ENCODE measurements at places on chromosomes 3 and 15.
A peak's percentile ranks its signal among the peaks of the same experiment; 100 is the strongest.

- H3K4me3 ChIP-seq, result no peak overlapping the region
- H3K27ac ChIP-seq, result peak overlapping the region; percentile 68
- H3K27me3 ChIP-seq, result no peaks in the 10 kb centered on the region
- DNase-seq, result no peak
- H3K36me3 ChIP-seq, result no peaks in the 10 kb centered on the region
These were observed 35.6 kb upstream of the GYG1 start for GRCh38 chr3:148955544-148956346.

GRCh38 chr15:65532738-65533051 lies 2.4 kb downstream of the HACD3 start:
- H3K4me3 ChIP-seq, result no peak overlapping the region
- no peak overlapping the region for H3K27ac ChIP-seq
- H3K36me3 ChIP-seq, result no peaks in the 10 kb centered on the region
- no peaks in the 10 kb centered on the region for H3K27me3 ChIP-seq
- no peak for DNase-seq

GRCh38 chr15:42719043-42719442 lies 17.9 kb downstream of the CDAN1 start:
- H3K4me3 ChIP-seq, result no peak overlapping the region
- H3K27ac ChIP-seq, result no peak overlapping the region
- no peak for DNase-seq

- no peak overlapping the region for H3K4me3 ChIP-seq
- H3K27ac ChIP-seq, result no peak overlapping the region
- no peaks in the 10 kb centered on the region for H3K27me3 ChIP-seq
These were observed 74.0 kb upstream of the TERB2 start for GRCh38 chr15:44882499-44882968.

DNA sequence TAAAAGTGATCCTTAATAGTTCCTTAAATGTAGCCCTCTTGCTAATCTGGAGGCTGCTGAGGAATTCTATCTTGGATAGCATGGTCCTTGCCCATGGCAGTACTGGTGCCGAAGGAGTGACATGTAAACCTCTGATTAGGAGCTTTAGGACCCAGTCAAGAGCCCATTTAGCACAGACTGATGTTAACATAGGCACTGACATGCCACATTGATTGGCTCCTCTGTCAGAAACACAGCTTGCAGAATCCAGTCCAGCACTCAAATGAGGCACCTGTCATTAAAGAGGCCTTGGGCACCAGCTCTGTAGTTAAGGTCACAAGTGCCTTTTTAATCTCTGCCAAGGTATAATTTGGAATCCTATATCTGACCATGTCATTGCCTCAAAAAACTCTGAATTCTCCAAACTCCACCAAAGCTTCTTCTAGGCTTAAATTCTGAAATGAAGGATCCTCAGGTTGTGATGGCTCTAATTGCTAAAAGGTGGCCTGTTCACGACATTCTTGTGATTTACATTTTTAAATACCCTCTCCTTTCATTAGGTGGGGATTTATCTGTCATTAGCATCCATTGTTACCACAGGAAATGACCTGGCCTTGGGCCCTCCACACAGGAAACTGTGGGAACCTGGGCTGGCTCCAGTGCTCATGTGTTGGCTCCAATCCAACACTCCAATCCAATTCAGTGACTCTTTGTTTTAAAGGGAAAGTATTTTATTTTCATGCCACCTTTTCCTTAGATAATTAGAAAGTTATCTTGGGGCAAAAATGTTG lies 57.3 kb upstream of the RNF7 start:
- no peaks in the 10 kb centered on the region for H3K27me3 ChIP-seq
- H3K4me1 ChIP-seq, result peaks cover 22% of the 10 kb centered on the region
- no peaks in the 10 kb centered on the region for H3K36me3 ChIP-seq

DNA sequence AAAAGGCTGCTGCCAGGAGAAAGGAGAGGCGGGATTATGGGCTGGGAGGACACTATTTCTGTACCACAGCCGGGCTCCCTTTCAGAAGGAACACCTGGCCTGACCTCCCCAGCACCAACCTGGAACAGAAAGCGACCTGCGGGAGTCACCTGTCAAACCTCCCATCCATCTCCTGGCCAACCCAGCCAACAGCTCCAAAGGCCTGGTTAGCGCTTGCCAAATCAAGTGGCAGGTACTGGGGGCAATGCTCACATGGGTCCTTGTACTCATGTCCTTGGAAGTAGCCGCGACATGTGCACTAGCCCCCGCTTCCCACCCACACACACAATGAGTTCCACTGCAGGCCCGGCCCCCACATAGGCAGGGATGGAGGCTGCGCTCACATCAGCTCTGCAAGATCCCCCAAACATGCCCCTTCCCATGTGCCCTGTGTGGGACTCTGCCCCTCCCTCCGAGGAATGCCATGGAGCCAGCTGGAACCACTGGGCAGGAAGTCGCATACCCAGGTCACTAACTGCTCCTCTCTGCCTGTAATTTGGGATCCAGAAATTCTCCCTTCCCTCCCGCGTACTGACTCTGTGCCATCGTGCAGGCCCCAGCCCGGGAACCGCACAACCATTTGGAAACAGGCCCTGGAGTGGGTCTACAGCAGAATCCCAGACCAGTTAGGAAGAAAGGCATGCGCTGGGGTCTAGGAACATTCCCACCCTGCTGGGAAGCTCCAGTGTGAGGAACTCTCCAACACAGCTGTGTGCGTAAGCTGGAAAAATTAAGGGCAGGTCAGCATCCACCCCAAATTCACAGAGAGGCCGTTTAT lies 98.9 kb downstream of the LRIG1 start:
- H3K27me3 ChIP-seq, result no peaks in the 10 kb centered on the region
- peak overlapping the region; percentile 10 for H3K27ac ChIP-seq
- peaks cover 4% of the 10 kb centered on the region for H3K4me1 ChIP-seq

- no peak within 1 kb of the TSS for H3K4me3 ChIP-seq
- DNase-seq, result no peak
- H3K4me1 ChIP-seq, result no peaks in the 10 kb centered on the region
These were observed at the start of gene TM4SF4 for GRCh38 chr3:149474250-149474817. TM4SF4 (plus strand) TSS chr3:149474697; CDS start chr3:149474878, 181 bp downstream.

GRCh38 chr15:37098468-37099318 lies 1.7 kb downstream of the MEIS2 start:
- H3K4me1 ChIP-seq, result peaks cover 9% of the 10 kb centered on the region
- peak; percentile 55 for DNase-seq
- peaks cover 28% of the 10 kb centered on the region for H3K27me3 ChIP-seq
- no peaks in the 10 kb centered on the region for H3K36me3 ChIP-seq
- H3K4me3 ChIP-seq, result peak overlapping the region; percentile 66

GRCh38 chr3:183812761-183813445 lies 12.5 kb downstream of the MAP6D1 start:
- no peak overlapping the region for H3K4me3 ChIP-seq
- no peaks in the 10 kb centered on the region for H3K4me1 ChIP-seq
- peaks cover 6% of the 10 kb centered on the region for H3K36me3 ChIP-seq
- H3K27ac ChIP-seq, result no peak overlapping the region
- DNase-seq, result no peak

GRCh38 chr3:150691414-150692040 lies 12.2 kb downstream of the ERICH6 start:
- H3K36me3 ChIP-seq, result no peaks in the 10 kb centered on the region
- no peak overlapping the region for H3K27ac ChIP-seq
- H3K4me1 ChIP-seq, result no peaks in the 10 kb centered on the region
- H3K27me3 ChIP-seq, result no peaks in the 10 kb centered on the region
- no peak for DNase-seq

DNA sequence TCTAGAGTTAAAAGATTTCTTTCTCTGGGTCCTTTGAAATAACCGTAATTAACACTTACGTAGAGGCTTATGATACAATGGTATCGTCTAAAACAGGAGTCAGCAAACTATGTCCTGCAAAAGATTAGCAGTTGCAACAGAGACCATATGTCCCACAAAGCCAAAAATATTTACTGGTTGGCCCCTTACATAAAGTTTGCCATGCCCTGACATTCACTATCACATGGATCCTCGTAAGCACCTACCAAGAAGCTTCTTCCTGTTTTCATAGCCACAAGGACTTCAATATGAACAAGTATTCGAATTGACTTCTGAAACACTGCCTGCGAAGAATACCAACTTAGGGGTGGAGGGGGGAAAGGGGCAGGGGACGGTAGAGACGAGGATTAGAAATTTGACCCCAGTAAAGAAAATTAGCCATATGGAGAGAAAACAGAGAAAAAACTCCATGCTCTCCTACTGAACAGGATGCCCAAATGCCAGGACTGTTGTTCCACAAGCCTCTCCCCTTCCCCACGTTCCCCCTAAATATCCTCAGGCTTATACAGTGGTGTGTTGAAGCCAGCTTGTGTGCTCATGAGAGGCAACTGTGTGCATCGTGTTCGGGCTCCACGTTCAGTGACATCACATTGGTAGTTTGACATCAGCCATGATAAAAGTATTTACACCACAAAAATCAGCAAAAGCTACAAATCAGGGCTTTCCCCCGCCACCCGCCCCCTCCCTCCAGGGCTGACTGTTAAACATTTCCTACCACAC lies 144.1 kb upstream of the HES1 start:
- no peak overlapping the region for H3K4me3 ChIP-seq
- H3K27ac ChIP-seq, result no peak overlapping the region
- peaks cover 15% of the 10 kb centered on the region for H3K4me1 ChIP-seq
- DNase-seq, result no peak
- H3K27me3 ChIP-seq, result no peaks in the 10 kb centered on the region

DNA sequence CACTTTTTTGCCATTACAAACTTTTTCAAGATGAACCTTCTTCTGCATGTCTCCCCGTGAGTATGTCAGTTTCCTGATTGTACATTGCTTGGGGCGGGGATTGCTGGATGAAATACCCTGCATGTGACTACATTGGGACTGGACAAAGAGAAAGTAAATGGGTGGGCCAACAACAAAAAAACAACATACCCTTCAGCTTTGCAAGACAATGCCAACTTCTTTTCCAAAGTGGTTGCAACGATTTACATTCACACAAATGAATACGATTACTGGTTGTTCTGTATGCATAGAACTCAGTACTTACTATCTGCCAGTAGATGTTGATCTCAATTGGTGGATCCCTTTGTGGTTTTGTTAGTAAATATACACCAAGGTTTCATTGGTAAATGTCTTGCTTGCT lies 908.4 kb downstream of the AGBL1 start:
- H3K27me3 ChIP-seq, result no peaks in the 10 kb centered on the region
- no peak overlapping the region for H3K27ac ChIP-seq
- H3K36me3 ChIP-seq, result no peaks in the 10 kb centered on the region
- H3K4me3 ChIP-seq, result no peak overlapping the region
- no peak for DNase-seq

- no peak overlapping the region for H3K4me3 ChIP-seq
- H3K4me1 ChIP-seq, result peaks cover 13% of the 10 kb centered on the region
- H3K27me3 ChIP-seq, result no peaks in the 10 kb centered on the region
- no peak overlapping the region for H3K27ac ChIP-seq
These were observed 136.5 kb downstream of the SSR3 start for GRCh38 chr3:156418428-156418827.

- peaks cover 30% of the 10 kb centered on the region for H3K4me1 ChIP-seq
- H3K27ac ChIP-seq, result peak overlapping the region; percentile 40
- H3K27me3 ChIP-seq, result no peaks in the 10 kb centered on the region
These were observed 55.2 kb downstream of the IQSEC1 start for GRCh38 chr3:13018043-13018451.

DNA sequence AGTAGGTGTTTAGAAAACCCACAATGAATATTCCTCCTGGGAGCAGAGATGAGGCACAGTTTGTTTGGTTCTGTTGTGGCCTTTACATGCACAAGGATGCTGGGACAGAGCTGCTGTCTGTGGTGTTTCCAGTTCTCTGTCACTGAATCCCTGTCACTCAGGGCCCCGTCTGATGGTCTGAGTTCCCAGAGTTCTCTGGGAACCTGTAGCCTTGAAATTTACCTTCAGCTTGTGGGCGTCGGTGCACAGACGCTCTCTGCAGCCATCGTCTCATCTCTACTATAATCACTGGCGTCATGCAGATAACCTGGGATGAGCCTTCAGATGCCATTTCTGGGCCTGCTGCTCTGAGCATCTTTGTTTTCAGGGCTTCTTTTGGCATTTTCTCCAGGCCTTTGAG lies 81.9 kb downstream of the LRRK1 start:
- H3K36me3 ChIP-seq, result no peaks in the 10 kb centered on the region
- no peaks in the 10 kb centered on the region for H3K4me1 ChIP-seq
- H3K27me3 ChIP-seq, result no peaks in the 10 kb centered on the region
- no peak overlapping the region for H3K4me3 ChIP-seq
- DNase-seq, result no peak
- H3K27ac ChIP-seq, result no peak overlapping the region

DNA sequence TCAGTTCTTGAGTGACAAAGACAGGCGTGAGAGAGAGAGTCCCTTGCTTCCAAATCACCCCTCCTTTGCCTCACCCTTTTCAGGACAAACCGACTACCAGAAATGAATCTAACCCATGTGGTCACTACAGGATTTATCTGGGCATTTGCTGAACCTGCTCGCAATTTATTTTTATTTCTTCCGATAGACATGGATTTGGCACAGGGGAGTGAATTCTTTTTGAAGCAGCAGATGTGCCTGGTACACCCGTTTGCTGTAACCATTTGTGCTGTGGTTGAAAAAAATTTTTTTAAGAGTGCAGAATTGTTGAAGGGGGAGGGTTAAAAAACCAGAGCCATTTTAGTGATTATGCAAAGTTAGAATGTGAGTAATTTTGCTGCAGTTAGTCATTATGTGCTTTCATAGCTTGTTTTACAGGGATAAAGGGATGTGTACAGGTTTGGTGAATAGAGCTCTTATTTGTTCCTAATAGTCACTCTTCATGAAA lies 442.0 kb downstream of the LPP start:
- no peak overlapping the region for H3K4me3 ChIP-seq
- no peaks in the 10 kb centered on the region for H3K27me3 ChIP-seq
- peak overlapping the region; percentile 29 for H3K27ac ChIP-seq

GRCh38 chr3:146035366-146035765 lies 125.6 kb downstream of the PLOD2 start:
- no peaks in the 10 kb centered on the region for H3K27me3 ChIP-seq
- H3K27ac ChIP-seq, result no peak overlapping the region
- no peak for DNase-seq
- H3K4me1 ChIP-seq, result no peaks in the 10 kb centered on the region

DNA sequence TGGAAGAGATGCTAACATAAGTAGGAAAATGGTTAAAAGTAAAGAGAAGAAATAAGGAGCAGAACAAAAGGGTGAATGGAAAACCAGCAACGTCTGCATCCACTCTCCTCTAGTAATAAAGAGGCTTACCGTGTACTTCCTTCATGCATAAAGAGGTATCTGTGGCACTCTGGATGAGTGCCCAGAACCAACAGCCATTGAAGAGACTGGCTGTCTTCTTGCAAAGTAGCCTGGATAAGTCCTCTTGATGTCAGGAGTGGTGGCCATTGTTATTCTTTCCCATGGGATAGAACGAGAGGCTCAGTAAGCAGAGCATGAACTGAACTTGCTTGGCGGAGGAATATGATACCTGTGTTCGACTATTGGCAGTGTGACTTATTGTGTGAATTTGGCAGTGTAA lies 186.2 kb upstream of the RASGRP1 start:
- no peak for DNase-seq
- H3K27me3 ChIP-seq, result no peaks in the 10 kb centered on the region
- no peak overlapping the region for H3K4me3 ChIP-seq
- H3K27ac ChIP-seq, result no peak overlapping the region
- no peaks in the 10 kb centered on the region for H3K36me3 ChIP-seq
